ENCODE measurements at places on chromosomes 11 and 22.

- ATAC-seq: no peak
Measured at GRCh38 chr11:69413015-69413801, 68.3 kb upstream of the LINC01488 start.

- peak; percentile 92 for ATAC-seq
Measured at GRCh38 chr11:94543695-94544645, at the start of gene FUT4. Gene FUT4 (plus strand): TSS chr11:94543921. CDS start chr11:94544134, 213 bp downstream.

- ATAC-seq: no peak
Measured at GRCh38 chr11:67306769-67307544, 3.6 kb downstream of the SSH3 start.

GRCh38 chr11:100328626-100329340 is 358.3 kb upstream of the ARHGAP42 start:
- no peak for ATAC-seq

DNA sequence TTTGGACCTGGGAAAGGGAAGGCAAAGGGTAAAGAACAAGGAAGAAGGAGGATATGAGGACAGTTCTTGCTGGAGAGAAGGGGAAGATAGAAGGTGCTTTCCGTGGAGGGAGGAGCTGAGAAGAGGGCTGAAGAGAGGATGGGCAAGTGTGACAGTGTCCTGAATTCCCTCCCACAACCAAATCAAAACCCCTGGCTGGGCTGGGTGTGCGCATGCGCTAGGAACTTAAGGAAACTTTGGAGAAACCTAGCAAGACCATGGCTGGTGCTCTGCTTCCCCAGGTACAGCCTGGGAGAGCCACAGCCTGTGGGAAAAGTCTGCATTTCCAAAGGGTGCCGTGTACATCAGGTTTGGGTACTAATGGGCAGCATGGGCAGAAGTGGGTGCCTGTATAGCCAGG is 29.0 kb upstream of the FJX1 start:
- ATAC-seq: no peak

DNA sequence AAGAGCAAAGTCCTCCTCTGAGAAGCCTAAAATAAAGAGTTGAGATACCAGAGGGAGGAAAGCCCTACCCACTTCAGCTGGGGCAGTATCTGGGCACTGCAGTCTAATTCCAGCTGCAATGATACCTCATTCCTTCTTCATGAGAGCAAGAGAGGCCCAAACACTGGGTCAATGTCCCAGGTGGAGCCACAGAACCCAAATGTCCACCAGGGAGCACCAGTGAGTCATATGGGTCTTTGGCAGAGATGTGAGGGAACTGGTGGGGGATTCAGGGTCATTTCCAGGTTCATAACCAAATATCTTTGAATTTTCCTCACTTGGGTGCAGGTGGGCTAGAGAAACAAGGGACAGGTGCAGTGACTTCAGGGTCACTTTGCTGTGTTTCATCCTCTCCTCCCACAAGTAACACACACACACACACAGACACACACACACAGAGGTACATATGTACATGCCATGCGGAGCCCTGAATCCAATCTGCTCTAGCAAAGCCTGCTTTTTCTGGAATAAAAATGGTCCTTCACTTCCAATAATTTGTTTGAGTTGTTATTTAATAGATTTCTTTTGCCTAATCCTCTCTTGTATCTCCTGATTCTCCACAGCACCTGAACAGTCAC is 585.4 kb downstream of the SOX6 start:
- ATAC-seq: no peak

DNA sequence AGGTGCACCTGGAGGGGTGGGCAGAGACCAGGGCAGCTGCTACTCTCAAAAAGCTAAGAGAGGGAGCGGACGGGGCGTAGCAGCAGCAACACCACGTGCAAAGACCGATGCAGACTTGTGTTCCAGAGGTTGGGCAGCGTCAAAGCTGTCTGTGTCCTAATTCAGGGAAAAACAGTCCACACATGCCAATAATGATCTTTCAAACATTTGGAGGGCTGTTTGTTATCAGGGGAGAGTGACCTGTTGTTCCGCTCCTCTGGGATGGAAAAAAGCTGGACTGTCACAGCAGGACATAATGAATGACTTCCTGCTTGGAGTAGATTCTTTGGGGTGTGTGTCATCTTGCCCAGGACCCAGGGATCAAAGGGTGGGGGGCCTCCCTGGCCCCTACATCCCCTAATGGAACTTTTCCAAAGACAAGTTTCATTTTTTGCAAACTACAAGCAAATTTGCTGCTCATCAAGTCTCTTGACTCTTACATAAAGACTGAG is 6.2 kb upstream of the FBLN1 start:
- ATAC-seq: no peak

GRCh38 chr11:49208006-49208721 is at the start of gene FOLH1:
Gene FOLH1 (minus strand): TSS chr11:49208602. CDS start chr11:49208409, 193 bp downstream.
- ATAC-seq: peak; percentile 75

DNA sequence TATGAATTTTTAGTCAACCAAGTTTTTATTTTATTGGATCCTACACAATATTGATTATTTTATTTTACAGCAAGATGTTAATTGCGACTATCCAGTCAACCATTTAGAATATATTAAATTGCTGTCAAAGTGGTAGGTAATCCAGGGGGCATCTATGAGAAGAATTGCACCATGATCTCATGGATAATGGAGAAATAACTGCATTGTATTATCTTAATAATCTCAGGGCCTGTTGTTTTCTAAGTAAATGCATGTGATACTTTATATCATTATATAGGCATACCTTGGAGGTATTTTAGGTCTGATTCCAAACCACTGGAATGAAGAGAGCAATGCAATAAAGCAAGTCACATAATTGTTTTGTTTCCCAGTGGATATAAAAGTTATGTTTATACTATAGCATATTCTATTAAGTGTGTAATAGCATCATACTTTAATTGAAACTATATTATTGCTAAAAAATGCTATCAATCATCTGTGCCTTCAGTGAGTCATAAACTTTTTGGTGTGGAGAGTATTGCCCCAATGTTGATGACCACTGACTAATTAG is 595.4 kb upstream of the CHORDC1 start:
- ATAC-seq: no peak

Data from SK-N-SH treated with all-trans-retinoic acid at 6 μM for 48 hours (cell line).